ENCODE measurements at places on chromosomes 3 and 15.

- H3K4me1 ChIP-seq, result no peaks in the 10 kb centered on the region
- H3K4me3 ChIP-seq, result no peak overlapping the region
- H3K27ac ChIP-seq, result no peak overlapping the region
- no peaks in the 10 kb centered on the region for H3K27me3 ChIP-seq
- no peaks in the 10 kb centered on the region for H3K36me3 ChIP-seq
These were observed 243.9 kb upstream of the UMPS start for GRCh38 chr3:124486324-124486723.

DNA sequence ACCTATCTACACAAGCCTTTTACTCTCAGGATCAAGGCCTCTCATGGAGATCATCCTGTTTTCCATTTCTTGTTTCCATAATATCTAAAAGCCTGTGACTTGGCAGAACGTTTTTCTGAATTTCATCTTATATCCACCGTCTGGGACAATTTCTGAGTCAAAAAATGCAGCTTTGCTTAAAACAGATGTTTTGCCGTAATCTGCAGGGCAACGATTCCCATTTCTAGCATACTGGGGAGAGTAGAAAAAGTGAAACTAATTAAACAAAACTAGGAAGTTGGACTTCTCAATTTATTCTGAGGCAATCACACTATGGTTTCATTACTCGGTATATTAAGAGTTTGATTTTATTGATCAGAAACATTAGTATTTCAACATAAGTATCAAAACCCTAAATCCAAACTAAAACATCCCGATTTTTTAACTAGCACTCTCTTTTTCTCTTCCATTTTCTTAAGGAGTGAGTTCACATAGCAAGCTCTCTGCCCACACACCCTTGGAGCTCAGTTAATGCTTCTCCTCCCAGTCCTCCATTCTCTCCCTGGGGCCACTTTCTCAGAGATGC, 33.6 kb downstream of the SPATA12 start:
- DNase-seq, result no peak
- no peaks in the 10 kb centered on the region for H3K27me3 ChIP-seq
- peak overlapping the region; percentile 6 for H3K4me3 ChIP-seq
- H3K36me3 ChIP-seq, result no peaks in the 10 kb centered on the region
- H3K27ac ChIP-seq, result peak overlapping the region; percentile 18

GRCh38 chr3:59404851-59405250, 355.0 kb upstream of the CFAP20DC start:
- H3K4me1 ChIP-seq, result no peaks in the 10 kb centered on the region
- H3K4me3 ChIP-seq, result no peak overlapping the region

GRCh38 chr15:90000186-90001001, 730 bp upstream of the ZNF710 start:
- peaks cover 46% of the 10 kb centered on the region for H3K4me1 ChIP-seq
- peak overlapping the region; percentile 96 for H3K27ac ChIP-seq
- no peaks in the 10 kb centered on the region for H3K27me3 ChIP-seq
- H3K4me3 ChIP-seq, result peak overlapping the region; percentile 23
- no peak for DNase-seq

- no peak for DNase-seq
- H3K27ac ChIP-seq, result no peak overlapping the region
- H3K27me3 ChIP-seq, result no peaks in the 10 kb centered on the region
- no peak overlapping the region for H3K4me3 ChIP-seq
- no peaks in the 10 kb centered on the region for H3K4me1 ChIP-seq
These were observed 333.0 kb downstream of the SHQ1 start for GRCh38 chr3:72515281-72515680.

GRCh38 chr3:119647171-119647570, 13.2 kb downstream of the POPDC2 start:
- DNase-seq, result no peak
- peak overlapping the region; percentile 67 for H3K27ac ChIP-seq
- no peaks in the 10 kb centered on the region for H3K27me3 ChIP-seq
- peaks cover 35% of the 10 kb centered on the region for H3K36me3 ChIP-seq
- H3K4me1 ChIP-seq, result no peaks in the 10 kb centered on the region
- no peak overlapping the region for H3K4me3 ChIP-seq

DNA sequence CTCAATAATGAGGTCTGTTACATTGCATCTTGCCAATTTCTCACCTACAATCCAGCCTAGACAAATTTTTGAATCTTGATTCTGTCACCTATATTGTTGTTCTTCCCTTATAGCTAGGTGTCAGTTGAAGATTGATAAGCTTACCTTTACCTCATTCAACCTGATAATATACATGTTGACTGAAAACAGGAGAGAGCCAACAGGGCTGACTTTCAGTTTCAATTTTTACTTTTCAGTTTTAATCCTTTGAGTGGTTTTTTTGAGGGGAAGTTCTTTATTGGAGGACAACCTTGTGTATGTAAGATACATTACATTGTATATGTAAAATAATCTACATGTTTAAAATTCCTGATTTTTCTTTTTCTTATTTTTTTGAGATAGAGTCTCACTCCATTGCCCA, 5.8 kb downstream of the ATP13A5 start:
- H3K27ac ChIP-seq, result no peak overlapping the region
- no peak overlapping the region for H3K4me3 ChIP-seq
- H3K4me1 ChIP-seq, result no peaks in the 10 kb centered on the region
- DNase-seq, result no peak

DNA sequence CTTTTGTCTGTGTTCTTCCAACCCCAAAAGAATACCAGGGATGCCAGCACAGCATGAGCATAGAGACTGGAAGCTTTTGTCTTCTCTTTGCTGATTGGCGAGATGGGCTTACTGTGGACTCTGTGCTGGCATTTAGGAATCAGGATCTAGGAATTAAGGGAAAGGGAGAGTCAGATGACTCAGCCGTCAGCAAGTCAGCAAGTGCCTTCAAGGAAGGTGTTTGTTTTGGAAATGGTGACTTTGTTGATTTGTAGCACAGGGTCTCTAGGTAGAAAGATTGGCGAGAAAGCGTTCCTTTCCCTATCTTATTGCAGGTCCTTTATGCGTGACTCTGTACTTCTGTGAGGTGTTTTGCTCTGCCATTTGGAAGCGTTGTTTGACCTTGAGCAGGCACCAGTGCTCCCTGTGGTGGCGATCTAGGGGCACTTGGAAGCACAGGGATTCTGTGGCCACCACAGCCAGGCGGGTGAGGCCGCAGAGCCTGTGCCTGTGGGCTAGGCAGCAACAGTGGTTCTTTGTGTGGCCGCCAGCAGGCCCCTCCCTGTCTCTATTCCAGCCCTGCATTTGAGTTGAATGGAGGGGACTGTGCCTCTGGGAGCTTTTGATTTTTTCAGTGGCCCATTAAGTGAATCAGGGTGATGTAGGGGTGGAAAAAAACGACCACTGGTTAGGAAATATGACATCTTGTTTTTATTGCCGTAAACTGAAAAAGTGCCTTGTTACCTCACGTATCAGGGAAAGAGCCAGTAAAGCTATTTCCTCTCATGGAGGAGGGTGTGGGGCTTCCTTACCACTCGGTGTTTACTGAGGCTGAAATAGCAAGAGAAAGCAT, 19.0 kb downstream of the FAN1 start:
- no peak overlapping the region for H3K4me3 ChIP-seq
- no peaks in the 10 kb centered on the region for H3K27me3 ChIP-seq
- H3K4me1 ChIP-seq, result peaks cover 51% of the 10 kb centered on the region
- DNase-seq, result no peak
- H3K36me3 ChIP-seq, result peaks cover 79% of the 10 kb centered on the region
- peak overlapping the region; percentile 65 for H3K27ac ChIP-seq

- H3K27me3 ChIP-seq, result no peaks in the 10 kb centered on the region
- H3K4me1 ChIP-seq, result no peaks in the 10 kb centered on the region
- no peak overlapping the region for H3K4me3 ChIP-seq
These were observed 62.3 kb downstream of the MCTP2 start for GRCh38 chr15:94293411-94294402.

DNA sequence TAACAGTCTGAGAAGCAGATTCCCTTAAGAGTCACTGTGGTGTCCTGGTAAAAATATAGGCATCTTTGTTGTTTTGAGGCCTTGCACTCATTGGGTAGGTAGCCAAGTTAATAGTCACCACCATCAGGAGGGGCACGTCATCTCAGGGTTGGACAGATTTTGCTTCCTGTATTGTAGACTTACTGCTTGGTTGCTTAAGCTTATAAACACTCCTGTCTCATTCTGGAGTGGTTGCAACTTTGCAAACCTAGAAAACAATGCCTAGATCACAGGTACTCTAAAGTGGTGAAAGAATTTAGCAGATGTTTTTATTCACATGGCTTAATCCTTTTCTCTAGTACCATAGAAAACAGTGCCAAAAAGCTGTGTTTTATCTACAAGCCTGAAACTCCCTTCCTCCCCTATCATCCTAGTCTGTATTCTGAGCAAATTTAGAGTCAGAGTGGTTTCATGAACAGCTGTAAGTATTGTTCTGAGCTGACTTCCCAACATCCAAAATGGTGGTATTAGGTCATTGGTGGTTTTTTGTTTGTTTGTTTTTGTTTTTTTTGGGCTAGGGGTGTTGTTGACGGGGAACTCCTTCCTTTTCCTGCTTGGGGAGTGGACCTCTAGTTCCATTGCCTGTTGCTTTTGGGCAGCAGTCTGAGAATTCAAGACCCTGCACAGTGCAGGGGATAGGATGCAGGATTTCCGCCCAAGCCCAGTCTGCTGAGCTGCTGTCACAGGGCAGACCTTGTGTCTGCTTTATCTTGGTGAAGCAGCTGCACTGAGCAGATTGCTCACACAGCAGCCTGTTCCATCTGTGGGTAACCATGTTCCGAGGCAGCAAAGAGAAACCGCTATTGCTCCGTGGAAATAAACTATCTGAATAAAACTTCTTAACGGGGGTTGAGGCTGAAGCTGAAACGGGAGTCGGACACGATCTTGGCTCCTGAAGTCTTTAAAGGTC, 202.0 kb downstream of the AKAP13 start:
- peaks cover 40% of the 10 kb centered on the region for H3K36me3 ChIP-seq
- H3K27me3 ChIP-seq, result no peaks in the 10 kb centered on the region
- peak overlapping the region; percentile 28 for H3K4me3 ChIP-seq
- H3K4me1 ChIP-seq, result peaks cover 22% of the 10 kb centered on the region
- peak overlapping the region; percentile 83 for H3K27ac ChIP-seq

GRCh38 chr15:89346516-89347231, 12.1 kb upstream of the POLG start:
- H3K4me1 ChIP-seq, result no peaks in the 10 kb centered on the region
- no peak overlapping the region for H3K27ac ChIP-seq

DNA sequence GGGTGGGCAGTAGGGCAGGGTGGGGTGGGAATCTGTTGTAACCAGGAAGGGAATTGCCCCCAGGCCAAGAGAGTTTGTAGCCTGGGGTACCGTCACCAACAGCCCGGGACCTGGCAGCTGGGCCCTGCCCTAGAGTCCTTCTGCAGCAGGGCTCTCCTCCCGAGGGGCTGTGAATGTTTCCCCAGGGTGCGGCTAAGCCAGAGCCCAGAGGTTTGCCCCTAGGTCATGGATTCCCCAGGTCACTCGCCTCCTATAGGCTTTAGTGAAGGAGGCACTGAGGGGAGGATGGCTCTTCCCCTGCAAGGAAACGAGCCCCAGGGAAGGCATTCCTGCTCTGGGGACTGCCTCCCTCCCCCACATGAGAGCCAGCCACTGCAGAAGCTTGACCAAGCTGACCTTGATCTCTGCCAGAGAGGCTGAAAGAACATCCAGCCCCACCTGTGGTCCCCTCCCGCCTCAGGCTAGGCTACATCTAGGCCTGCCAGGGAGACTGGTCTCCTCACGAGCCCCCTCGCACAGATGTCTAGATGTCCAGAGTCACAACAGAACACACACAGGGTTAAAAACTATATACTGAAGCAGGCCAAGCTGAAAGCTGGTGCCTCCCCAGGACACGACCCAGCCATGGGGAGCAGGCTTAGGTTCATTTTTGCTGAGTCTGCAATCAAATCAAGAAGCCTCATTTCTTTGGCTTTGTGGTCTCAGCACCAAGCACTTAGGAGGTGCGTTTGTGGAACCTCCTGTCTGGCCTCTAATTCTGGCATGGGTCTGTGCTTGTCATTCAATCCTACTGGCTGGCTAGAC, 69.1 kb upstream of the TAMM41 start:
- H3K4me3 ChIP-seq, result no peak overlapping the region
- no peaks in the 10 kb centered on the region for H3K27me3 ChIP-seq
- DNase-seq, result no peak
- no peaks in the 10 kb centered on the region for H3K36me3 ChIP-seq
- H3K4me1 ChIP-seq, result no peaks in the 10 kb centered on the region
- H3K27ac ChIP-seq, result no peak overlapping the region

- no peak overlapping the region for H3K4me3 ChIP-seq
- H3K27me3 ChIP-seq, result no peaks in the 10 kb centered on the region
- H3K4me1 ChIP-seq, result no peaks in the 10 kb centered on the region
- no peak for DNase-seq
- peaks cover 23% of the 10 kb centered on the region for H3K36me3 ChIP-seq
These were observed 2.6 kb downstream of the PRRT3 start for GRCh38 chr3:9949626-9950025.

GRCh38 chr15:38868326-38869114, 303.9 kb upstream of the RASGRP1 start:
- no peak overlapping the region for H3K27ac ChIP-seq
- H3K27me3 ChIP-seq, result no peaks in the 10 kb centered on the region
- H3K4me3 ChIP-seq, result no peak overlapping the region
- H3K36me3 ChIP-seq, result no peaks in the 10 kb centered on the region

DNA sequence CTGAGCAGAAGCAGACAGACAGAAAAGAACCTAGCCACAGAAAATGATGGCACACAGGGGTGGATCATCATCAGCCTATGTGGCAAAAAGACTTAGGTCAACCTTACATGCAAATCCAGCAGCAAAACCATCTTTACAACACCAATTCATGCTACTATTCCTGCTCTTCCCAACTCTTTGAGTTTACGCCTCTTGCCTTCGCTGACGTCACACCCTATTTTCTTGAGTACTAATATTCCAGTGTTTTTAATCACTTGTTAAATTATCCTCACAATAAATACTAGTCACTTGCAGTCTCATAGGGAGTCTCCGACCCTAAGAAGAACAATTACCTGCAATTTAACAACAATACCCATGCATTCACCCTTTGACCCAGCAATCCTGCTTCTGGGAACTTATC, 6.0 kb upstream of the PSMD6 start:
- H3K27ac ChIP-seq, result no peak overlapping the region
- H3K27me3 ChIP-seq, result no peaks in the 10 kb centered on the region
- DNase-seq, result no peak
- H3K4me3 ChIP-seq, result no peak overlapping the region
- H3K4me1 ChIP-seq, result no peaks in the 10 kb centered on the region

DNA sequence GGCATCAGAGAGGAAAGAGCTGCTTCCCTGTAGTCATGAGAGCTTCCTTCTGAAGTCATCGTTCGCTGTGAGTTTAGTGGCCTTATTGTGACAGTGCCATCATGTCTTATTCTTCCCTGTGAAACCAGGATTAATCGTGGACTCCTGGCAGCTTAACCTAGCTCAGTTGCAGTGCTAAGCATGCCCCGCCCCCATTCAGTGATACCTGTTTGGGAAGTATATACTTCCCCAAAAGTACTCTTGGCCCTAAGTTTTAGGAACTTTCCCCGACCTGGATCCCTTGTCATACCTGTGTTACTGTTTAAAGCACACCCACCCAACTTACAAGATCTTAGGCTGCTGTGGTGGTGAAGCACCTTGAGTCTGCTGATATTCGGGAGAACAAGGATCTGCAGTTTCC, 32.1 kb upstream of the TIMP4 start:
- H3K4me1 ChIP-seq, result no peaks in the 10 kb centered on the region
- no peak for DNase-seq
- H3K36me3 ChIP-seq, result no peaks in the 10 kb centered on the region
- H3K27me3 ChIP-seq, result no peaks in the 10 kb centered on the region
- H3K4me3 ChIP-seq, result no peak overlapping the region

Data from tibial nerve (tissue), 4 donors.